ENCODE measurements at places on chromosomes 11 and 22.
A peak's percentile ranks its signal among the peaks of the same experiment; 100 is the strongest.

DNA sequence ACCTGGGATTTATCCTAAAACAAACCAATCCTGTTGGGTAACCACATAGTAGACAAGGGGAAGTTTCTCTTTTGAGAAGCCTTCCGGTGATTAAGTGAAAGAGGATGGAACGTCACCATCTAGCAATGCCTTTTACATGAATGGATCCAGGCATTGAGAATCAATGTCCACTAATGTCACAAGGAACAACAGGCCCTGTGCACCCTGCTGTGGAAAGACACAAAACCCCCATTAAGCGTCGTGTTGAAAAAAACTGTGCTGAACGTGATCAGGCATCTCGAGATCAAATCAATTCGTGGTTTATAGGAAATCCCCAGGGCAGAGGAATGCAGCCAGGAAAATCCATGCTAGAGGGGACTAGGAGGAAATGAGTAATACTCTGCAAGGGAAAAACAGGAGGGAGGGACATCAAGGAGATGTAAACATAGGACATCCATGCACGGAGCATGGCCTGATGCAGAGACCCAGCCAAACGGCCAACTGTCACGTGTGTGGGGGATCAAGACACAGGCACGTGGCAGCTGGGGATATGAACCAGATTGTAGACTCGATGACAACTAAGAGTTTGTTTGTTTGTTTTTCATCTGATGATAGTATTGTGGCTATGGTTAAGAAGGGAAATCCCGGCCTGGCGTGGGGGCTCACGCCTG, 38.6 kb upstream of the CARS1 start:
- DNase-seq = no peak

GRCh38 chr22:26888887-26889286, 231.5 kb downstream of the MIAT start:
- no peak for DNase-seq

- DNase-seq = no peak
These were observed 517.8 kb downstream of the MN1 start for GRCh38 chr22:27283714-27284113.

DNA sequence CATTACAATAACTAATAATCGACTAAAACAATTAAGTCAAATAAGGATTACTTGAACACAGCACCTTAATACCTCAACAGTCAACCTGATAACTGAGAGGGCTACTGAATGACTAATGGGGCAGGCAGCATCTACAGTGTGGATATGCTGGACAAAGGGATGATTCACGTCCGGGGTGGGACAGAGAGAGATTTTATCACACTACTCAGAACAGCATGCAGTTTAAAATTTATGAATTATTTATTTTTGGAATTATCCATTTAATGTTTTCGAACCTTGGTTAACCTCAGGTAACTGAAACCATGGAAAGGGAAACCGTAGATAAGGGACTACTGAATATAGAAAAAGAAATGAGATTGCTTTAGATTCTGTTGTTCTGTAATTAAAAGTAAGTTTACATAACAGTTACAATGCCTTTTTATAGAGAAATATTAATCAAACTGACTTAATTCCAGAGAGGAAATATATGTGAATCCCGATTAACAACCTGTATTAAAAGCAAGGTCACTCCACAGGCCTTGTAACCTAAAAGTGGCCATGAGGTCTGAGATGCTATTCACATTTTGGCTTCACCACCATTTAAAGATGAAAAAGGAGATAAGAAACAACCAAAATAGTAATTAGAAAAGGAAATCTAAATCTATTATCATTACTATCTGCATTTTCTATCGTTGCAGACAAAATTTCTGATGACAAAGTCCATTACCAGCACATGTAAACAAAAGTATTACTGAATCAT, 119.0 kb upstream of the TP53AIP1 start:
- DNase-seq = no peak

DNA sequence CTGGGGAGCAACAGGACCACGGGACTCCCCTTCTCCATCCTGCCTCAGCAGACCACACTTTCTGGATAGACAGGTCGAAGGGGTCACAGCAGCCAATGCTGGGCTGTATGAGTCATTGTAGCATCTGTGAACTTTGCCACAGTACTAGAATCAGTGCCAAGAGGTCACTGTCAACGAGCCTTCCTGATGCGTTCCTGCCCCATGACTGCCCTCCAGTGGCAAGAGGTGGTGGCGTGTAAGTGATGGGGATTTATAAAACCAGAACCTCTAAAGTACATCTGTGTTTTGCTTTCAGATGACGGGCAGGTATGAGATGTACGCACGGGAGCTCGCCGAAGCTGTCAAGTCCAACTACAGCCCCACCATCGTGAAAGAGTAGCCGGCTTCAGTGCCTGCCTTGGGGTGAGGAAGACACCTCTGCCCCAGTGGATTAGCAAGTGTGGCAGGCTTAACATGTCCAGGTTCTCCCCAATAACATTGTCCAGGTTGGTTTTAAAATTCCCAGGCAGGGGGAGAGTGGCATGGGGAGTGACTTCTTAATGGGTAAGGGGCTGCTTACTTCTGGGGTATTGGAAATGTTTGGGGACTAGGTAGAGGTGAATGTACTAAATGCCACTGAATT, 29.4 kb downstream of the GUCD1 start:
- DNase-seq = peak; percentile 50

GRCh38 chr11:71118671-71119250, 133.6 kb downstream of the SHANK2 start:
- no peak for DNase-seq

GRCh38 chr11:91247009-91247735, 977.4 kb upstream of the FAT3 start:
- DNase-seq = no peak

DNA sequence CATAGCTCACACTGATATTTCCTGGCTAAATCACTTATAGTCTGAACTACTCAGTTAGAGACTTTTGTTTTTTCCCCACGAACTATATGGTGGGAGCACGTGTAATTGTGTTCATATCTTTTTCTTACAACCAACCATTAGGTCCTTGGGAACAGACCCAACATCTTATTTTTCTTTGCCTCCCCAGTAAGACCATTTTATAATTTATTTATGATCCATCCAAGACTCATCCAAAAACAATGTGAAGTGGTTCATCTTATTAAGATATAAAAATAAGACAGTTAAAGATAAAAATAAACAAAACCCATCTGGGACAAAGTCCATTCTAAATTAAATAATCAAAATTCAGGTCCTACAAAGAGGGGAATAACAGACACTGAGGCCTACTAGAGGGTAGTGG, 90.8 kb downstream of the FAM168A start:
- DNase-seq = no peak

DNA sequence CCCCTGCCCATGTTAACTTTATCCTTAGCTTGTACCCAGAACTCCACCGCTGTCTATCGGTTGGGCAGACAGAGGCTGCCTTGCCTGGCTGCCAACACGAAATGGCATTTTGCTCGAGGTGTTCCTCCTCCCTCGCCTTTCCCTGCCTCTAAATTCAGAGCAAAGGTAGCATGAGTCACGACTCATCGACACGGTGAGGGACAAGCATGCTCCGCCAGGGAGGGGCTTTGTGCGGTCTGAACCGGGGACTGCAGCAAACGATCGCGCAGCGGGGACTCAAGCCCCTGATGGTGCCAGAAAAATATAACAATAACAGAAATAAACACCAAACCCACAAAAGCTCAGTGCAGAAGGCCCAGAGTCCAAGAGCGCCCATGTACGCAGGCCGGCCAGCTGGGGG, 52.3 kb downstream of the RTL6 start:
- DNase-seq = no peak

GRCh38 chr11:134537941-134538340, 125.9 kb upstream of the B3GAT1 start:
- no peak for DNase-seq

DNA sequence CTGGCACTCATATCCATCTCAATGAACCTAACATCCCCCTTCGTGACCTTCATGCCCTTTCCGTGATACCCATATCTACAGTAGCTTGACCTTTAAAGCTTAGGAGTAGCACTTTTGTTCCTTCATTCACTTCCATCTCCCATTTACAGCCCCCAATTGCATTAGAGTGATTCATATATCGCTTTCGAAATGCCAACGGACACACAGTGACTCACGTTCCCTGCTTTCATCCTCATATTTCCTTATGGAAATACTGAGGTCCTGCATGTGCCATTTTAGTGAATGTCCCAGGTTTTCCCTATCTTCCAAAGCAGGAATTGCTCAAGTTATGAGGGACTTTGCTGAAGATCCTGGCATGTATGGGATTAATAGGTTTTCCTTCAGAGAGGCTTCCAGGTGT, 44.3 kb upstream of the CEP126 start:
- DNase-seq = no peak

GRCh38 chr11:65116370-65117205, 913 bp downstream of the ZNHIT2 start:
- DNase-seq = peak; percentile 52

GRCh38 chr11:8335683-8336082, 72.0 kb upstream of the LMO1 start:
- no peak for DNase-seq

GRCh38 chr11:36101466-36101865, 157.6 kb downstream of the LDLRAD3 start:
- DNase-seq = no peak

GRCh38 chr22:47606426-47606825, 844.0 kb downstream of the TBC1D22A start:
- no peak for DNase-seq

DNA sequence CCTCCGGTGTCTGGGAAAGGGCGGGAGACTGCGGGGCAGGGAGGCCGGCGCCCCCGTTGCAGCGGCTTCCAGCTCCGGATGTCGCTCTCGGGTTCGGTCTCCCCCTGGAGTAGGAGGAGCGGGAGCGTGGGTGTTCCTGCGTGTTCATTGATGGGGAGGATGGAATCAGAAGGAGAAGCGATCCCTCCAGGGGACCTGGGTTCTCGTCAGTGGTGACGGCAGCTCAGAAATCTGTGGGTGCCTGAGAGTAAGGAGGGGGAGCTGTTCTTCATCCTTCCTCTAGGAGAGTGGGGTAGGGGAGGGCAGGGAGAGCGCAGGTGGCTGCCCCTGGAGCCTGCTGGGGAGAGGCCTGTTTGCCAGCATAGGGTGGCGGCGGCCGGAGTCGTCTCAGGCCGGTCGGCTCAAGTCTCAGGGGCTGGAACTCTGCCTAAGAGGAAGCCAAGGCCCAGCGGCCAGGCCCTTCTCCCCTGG, 1.1 kb downstream of the UBASH3B start:
- DNase-seq = no peak

- no peak for DNase-seq
These were observed 36.3 kb downstream of the YWHAH start for GRCh38 chr22:31980628-31981027.

- no peak for DNase-seq
These were observed 14.4 kb upstream of the EHF start for GRCh38 chr11:34606326-34607120.

GRCh38 chr11:101881586-101881985, 33.2 kb upstream of the CEP126 start:
- no peak for DNase-seq

DNA sequence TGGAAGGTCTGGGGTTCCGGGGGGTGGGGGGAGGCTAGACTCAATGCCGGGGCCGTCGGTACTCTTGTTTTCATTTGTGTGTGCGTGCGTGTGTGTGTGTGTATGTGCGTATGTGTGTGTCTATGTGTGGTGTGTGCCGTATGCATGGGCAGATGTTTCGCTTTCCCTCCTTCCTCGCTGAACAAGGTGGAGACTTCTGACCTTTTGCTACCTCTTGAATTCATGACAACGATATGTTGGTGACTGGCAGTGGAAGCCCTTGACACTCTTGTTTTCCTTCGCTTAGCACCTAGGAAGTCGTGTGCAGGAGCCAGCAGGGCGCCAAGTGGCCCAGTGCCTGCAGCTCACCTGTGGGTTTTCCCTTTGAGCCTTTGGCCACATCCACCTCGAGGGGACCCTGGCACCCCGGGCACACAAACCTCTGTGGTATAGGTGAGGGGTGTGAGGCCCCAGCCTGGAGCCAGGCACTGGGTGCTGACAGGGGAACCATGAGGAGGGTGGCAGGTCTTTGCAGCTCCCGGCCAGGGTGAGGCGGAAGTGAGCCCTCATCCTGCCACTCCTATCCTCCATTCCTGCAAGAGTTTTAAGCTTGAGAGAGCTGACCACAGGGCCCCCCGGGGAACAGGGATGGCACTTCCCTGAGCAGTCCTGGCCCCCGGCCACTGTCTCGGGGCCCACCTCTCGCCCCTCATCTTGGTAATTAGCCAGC, 19.3 kb upstream of the TMEM191C start:
- DNase-seq = no peak

- DNase-seq = no peak
These were observed 20.3 kb upstream of the YPEL1 start for GRCh38 chr22:21755851-21756284.

DNA sequence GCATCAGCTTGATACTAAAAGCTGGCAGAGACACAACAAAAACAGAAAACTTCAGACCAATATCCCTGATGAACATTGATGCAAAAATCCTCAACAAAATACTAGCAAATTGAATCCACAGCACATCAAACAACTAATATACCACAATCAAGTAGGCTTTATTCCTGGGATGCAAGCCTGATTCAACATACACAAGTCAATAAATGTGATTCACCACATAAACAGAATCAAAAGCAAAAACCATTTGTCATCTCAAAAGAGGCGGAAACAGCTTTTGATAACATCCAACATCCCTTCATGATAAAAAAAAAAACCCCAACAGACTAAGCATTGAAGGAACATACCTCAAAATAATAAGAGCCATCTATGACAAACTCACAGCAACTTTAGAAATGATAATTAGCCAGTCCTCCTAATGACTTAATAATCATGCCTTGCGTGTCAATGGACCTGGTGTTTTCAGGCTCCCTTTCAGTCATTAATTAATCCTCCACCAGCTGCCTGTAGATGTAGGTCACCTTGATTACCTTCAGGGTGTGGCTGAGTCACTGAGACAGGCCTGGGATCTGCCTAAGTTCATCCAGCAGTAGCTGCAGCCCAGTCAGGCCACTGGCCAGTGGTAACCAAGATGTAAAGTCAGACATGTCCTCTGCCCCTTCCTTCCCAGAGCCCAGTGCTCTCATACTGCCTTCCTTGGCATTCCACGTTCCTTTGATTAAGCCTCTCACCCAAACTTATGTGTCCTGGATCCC, 109.8 kb downstream of the EHF start:
- peak; percentile 90 for DNase-seq

- no peak for DNase-seq
These were observed 15.2 kb downstream of the ATXN10 start for GRCh38 chr22:45686836-45687235.

- DNase-seq = peak; percentile 89
These were observed 443.3 kb downstream of the MN1 start for GRCh38 chr22:27358096-27358870.

DNA sequence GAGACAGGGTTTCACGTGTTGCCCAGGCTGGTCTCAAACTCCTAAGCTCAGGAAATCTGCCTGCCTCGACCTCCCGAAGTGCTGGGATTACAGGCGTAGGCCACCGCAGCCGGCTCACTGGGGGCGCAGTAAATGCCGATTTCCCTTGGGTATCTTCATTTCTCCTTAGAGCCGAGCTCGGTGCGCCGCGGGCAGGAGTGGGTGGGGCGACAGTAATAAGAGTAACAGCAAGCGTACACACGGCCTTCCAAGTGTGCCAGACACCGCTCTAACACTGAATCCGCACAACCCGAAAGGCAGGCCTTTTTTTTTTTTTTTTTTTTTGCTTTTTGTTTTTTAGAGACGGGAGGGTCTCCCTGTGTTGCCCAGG, 500 bp upstream of the ADSL start:
- DNase-seq = peak; percentile 61

Measured in NCI-H146 (cell line).